ENCODE measurements at places on chromosomes 13 and 19.

GRCh38 chr13:27966641-27967202 is 2.4 kb downstream of the CDX2 start:
- no peak for DNase-seq

- DNase-seq: no peak
Measured at GRCh38 chr13:37136633-37137032, 31.2 kb upstream of the CSNK1A1L start.

GRCh38 chr13:97348569-97349100 is 85.3 kb upstream of the RAP2A start:
- no peak for DNase-seq

- no peak for DNase-seq
Measured at GRCh38 chr13:41645331-41645730, 188.0 kb downstream of the RGCC start.

DNA sequence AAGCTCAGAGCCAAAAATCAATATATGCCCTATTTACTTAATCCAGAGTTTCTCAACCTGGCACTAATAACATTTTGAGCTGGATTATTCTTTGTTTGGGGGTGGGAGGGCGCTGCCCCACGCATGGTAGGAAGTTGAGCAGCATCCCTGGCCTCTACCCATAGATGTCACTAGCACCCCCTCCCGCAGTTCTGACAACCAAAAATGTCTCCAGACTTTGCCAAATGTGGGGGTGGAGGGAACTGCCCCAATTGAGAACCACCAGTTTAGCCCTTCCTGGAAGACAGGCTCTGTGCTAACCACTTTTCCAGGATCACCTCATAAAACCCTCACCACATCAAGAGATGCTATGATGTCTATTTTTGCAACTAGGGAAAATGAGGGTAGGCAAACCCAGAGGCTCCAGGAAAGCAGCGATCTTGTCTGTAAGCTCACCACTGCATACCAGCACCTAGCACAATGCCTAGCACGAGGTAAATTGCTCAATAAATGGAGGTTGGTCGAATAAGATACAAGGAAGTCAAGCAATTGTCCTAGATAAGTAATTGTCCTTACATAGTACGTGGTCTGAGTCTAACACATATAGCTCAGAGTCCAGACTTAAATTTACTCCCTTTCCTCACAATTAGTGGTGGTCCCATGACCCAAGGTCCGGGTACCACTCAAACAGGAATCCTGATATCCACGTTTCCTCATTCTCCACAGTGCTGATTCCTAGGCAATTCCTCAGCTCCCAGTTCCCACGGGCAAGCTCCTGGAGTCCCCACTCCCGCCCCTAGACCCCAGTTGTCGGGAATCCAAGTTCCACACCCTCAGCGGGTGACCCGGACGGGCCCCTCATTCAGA is 892 bp downstream of the TRIR start:
- peak; percentile 59 for DNase-seq

DNA sequence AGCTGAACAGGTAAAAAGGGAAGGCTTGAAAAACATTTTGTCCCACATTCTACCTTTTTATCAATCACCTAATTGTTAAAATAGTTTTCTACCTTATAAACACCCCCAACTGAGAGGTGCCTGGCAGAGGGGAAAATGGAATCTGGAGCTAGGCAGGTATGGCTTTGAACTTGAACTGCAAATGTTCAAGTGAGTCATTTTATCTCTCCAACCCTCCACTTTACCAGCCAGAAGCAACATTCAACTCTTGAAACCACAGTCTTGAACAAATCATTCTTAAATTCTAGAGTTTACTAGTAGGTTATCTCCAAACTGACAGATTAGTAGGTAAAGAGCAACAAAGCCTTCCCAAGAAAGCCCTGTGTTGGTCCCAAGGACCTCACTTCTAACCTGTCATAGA is 116.9 kb downstream of the ABCC4 start:
- no peak for DNase-seq

- DNase-seq: peak; percentile 82
Measured at GRCh38 chr13:30744056-30744680, 8.8 kb downstream of the ALOX5AP start.

GRCh38 chr19:1245494-1246264 is 2.7 kb upstream of the MIDN start:
- no peak for DNase-seq

DNA sequence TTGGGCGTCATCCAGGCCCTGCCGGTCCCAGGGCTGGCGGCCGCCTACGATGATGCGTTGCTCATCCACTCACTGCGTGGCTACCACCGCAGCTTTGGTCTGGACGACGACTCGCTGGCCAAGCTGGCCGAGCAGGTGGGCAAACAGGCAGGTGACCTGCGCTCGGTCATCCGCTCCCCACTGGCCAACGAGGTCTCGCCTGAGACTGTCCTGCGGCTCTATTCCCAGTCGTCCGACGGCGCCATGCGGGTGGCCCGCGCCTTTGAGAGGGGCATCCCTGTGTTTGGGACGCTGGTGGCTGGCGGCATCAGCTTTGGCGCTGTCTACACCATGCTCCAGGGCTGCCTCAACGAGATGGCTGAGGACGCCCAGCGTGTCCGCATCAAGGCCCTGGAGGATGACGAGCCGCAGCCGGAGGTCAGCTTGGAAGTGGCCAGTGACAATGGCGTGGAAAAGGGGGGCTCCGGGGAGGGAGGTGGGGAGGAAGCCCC is 3.5 kb downstream of the IRGC start:
- DNase-seq: no peak

DNA sequence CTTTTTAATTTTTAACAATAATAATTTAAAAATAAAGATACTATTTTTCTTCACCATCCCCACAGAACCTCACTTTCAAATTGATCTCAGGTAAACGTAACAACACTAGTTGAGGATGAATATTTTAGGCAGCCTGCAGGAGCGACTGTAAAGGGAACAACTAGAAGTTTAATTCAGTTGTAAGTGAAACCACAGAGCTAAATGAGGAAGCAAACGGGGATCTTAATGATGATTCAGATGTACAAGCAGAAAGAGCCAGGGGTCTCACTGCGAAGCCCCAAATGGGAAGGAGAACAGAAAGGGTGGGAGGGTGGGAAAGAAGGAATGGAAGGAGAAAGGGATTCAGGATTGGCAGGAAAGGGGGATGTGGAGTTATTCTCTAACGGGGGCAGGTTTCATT is 54.6 kb upstream of the RAP2A start:
- DNase-seq: no peak

DNA sequence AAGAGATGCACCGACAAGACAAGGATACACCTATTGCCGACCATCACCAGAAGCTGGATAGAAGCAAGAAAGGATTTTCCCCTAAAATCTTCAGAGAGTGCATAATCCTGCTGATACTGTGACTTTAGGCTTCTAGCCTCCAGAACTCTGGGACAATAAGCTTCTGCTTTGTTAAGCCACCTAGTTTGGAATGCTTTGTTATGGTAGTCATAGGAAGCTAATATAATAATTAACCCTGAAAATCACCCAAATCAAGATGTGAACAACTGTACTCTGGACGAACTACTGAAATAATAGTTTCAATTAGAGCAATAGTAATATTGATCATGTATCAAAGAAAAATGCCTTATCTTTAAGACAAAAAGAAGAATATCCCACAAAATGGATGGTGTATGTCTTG is 524.6 kb downstream of the EFNB2 start:
- DNase-seq: no peak

DNA sequence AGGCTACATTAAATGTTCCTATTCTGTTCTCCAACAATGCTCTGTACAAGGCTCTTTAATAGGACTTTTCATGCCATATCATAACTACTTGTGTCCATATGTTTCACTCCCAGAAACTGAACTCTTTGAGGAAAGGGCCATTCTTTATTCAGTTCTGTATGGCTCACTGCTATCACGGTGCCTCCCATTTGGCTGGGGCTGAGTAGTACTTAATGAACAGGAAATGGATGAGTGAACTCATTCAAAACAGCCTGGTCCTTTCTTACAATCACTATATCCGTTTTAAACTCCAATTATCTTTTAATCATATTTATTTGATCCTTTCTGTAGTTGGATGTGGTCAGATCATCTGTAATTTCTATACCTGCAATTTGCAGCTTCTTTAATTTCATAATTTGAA is 410.6 kb downstream of the TBC1D4 start:
- no peak for DNase-seq

- peak; percentile 86 for DNase-seq
Measured at GRCh38 chr19:47230054-47230920, 712 bp downstream of the BBC3 start.

DNA sequence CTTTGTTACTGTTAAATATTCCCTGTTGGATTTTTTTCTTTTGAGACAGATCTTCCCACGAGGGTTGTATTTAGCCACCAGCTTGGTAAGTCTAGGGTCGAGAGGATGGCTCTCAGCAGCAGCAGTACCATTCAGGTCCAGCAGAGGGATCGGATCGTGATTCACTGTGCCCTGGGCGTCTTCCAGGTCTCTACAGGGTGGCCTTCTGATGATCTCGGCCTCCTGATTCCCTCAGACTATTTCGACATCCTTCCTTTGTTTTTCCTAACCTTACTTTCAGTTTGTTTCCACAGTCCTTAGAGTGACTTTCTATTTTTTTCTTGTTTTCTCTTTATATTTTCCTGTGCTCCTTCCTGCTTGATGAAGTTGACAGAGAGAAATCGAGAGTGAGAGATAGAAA is 1436.9 kb downstream of the UQCRFS1 start:
- DNase-seq: no peak

GRCh38 chr19:15551293-15552004 is 43.1 kb downstream of the CYP4F22 start:
- peak; percentile 63 for DNase-seq

GRCh38 chr13:59413126-59413525 is 750.6 kb downstream of the DIAPH3 start:
- no peak for DNase-seq

- no peak for DNase-seq
Measured at GRCh38 chr13:65414187-65414586, 1815.9 kb downstream of the PCDH9 start.

- DNase-seq: no peak
Measured at GRCh38 chr13:75470676-75471075, 11.3 kb downstream of the TBC1D4 start.

DNA sequence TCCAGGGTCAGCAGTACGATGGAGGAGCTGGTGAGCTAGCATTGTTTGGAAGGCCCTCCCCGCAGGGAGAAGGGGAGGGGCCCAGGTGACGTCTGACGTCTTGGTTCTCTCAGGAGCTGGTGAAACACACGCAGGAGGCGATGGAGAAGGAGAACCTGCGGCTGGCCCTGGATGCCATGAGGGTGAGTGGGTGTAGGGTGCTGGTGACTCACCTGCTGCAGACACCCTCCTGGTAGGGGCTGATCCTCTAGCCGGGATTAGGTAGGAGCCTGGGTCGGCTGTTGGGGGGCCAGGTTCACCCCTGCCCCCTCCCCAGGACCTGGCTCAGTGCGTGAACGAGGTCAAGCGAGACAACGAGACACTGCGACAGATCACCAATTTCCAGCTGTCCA is 55.8 kb downstream of the VAV1 start:
- DNase-seq: no peak

DNA sequence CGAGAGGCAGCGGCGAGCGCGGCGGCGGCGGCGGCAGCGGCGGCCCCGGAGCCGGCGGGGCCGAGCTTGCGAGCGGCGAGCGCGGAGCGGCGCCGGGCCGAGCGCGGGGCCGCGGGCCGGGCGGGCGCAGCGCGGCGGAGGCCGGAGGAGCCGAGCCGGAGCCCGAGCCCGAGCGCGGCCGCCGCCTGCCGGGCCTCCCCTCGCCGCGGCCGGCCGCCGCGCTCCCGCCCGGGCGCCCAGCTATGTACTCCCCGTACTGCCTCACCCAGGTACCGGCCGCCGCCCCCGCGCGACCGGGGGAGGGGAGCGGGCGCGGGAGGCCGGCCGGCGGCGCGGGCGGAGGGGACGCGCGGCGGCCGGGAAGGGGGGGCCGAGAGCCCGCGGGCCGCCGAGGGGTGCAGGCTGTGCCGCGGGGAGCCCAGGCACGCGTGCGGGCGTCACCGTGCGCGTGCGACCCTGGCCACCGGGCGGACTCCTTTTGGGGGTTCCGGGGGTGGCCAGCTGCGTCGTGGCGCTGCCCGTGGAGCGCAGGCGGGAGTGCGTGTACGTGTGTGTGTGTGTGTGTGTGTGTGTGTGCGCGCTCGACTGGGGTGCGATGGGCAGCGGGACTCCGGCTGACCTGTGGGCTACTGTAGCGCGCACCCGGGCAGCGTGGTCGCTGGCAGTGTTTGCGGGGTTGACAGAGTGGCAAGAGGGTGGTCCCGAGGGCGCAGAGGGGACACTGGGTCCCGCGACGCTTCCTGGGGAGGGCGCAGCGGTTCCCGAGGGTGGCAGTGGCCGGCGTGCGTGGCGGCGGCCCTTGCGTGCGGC is 526 bp downstream of the NFIX start:
- DNase-seq: no peak

DNA sequence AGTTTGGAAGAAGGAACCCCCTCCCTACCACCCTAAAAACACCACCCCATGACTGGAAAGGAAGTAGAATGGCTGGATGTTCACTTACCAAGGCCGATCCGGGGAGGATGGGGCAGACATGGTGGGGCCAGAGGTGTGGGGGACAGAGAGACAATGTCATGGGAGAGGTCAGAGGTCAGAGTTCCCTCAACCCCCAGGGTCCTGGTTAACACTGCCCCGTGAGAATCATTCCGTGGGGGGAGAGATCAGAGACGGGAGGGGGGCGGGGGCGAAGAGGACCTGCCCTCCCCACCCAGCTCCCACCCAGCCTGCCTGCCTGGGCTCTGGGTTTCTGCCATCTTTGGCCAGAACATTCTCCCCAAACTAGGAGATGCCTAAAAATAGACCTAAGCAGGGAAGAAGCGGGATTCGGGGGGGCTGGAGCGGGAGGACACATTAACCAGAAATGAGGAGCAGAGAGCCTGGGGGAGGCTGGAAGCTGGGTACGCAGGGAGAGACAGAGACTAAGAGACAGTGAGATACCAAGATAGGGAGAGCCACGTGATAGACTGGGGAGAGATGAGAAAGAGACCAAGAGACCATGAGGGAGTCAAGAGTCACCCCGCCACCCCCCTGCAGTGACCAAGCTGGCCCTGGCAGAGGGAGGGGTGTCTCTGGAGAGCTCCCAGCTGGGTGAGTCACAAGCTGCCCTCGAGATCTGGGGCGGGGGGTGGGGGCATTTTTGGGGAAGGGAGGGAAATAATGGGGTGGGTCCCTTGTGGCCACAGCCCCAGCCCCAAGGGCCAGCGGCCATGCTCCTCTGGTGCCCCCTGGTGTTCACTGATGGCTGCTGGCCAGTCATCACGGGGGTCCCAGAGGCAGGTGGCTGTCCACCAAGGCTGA is 6.1 kb upstream of the KANK2 start:
- no peak for DNase-seq

DNA sequence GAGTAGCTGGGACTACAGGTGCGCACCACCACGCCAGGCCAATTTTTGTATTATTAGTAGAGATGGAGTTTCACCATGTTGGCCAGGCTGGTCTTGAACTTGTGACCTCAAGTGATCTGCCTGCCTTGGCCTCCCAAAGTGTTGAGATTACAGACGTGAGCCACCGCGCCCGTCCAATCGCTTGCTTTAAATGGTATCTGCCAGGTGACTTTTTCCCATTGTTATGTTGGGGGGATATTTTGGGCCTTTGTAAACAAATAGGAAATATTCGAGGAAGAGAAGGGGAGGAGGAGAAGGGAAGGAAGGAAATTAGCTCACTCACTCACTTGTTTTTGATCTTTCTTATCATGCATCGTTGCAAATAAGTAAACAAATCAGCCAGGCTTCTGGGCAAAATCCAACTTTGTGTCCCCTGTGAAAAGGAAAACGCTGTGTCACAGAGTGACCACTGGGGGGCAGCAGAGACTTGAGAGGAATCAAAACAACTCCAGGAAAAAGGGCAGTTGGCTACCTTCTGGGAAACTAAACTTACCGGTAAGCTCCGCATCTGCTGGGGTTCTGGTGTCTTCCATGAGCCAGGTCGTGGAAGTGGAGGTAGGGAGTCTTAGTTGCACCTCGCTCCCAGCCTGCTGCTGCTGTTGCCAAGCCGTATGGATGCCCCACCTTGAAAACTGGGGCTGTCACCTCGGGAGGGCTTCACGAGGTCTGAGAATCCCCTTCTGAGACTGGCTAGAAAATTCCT is 9.3 kb upstream of the RANBP3 start:
- DNase-seq: peak; percentile 66

Data from CD8-positive, alpha-beta memory T cell (primary cell).